ENCODE measurements at places on chromosomes 3 and 15.

DNA sequence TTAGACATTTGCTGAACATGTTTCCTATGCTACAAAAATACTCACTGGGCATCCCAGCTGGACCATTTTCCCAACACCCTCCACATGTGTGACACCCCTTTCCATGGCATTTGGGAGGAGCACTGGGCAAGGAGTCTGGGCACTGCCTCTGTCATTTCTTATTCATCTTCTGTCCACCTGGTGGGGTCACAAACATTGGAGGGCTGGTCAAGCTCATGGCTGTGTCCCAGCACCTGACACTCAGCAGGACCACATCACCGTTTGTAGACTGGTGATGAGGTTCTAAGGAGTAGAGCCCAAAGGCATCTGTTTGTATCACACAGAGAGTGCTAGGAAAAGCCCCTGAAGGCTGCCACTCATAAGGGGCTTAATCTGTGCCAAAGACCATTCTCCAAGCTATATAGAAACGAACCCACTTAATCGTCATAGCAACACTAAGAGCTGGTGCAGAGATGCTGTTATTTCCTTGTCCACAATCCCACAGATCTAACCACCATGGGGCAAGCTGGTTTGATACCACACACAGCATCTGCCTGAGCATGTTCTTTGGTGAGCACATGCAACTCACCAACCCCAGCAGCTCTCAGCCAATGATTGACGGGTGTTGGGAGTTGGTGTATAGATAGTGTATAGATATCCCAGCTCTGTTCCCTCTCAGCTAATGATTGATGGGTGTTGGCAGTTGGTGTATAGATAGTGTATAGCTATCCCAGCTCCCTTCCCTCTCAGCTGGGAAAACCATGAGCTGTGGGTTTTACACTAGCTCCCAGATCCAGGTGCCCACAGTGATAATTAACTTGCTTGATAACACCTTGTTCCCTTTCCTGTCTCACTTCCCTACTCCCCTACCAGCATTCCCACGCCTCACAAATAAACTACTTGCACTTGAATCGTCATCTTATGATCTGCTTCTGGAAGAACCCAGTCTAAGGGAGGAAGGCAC lies 42.7 kb upstream of the ATP2B2 start:
- no peak for DNase-seq

GRCh38 chr3:155859859-155860258 lies 5.6 kb upstream of the SLC33A1 start:
- no peak for DNase-seq

DNA sequence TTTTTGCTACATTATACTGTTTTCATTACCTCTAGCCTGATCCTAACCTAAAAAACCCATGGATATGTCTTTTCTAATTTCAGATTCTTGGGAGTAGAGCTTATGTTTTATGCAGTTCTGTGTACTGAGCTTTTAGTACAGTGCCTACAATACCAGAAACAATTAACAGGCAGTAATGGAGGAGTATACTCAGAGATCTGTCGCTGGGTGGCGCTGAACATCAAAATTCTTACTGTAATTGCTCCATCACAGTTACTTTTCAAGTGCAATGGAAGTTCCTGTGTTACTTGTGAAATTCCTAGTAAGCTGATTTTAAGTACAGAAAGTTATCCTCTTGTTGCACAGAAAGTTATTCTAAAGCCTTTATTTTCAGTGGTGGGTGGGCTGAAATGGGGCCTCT lies 66.9 kb downstream of the RNF13 start:
- DNase-seq: no peak

DNA sequence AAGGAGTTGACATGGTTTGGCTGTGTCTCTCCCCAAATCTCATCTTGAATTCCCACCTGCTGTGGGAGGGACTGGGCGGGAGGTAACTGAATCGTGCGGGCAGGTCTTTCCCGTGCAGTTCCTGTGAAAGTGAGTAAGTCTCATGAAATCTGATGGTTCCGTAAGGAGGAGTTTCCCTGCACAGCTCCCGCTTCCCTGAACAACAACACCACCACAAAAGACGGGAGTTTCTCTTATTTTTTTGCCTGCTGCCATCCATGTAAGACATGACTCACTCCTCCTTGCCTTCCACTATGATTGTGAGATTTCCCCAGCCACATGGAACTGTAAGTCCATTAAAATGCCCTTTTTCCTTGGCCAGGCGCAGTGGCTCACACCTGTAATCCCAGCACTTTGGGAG lies 22.7 kb downstream of the XXYLT1 start:
- no peak for DNase-seq

DNA sequence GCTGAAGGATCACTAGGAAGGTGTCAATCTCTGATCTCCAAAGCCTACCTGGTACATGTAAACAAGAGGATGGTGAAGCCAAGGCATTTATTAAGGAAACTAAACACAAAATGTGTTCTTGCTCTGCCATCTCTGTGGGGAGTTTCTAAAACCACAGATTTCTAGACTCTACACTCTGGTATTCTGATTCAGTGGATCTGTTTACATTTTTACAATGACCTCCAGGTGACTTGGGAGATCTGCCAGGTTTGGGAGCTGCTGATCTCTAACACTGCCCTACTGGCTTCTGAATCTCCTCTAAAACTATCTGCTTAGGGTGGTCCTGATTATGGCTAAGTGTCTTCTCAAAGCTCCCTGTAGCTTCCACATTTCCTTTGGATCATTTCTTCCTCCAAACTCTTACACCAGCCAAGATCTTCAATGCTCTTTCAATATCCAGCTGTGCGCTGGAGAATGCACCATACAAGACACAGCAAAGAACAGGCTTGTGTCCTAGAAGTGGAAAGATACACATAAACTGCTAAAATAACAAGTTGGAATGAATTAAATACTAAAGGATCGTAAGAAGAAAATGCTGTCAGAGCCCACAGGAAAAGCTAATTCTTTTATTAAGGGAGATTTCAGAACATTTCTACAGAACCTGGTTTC lies 72.7 kb downstream of the GREM1 start:
- DNase-seq: no peak

DNA sequence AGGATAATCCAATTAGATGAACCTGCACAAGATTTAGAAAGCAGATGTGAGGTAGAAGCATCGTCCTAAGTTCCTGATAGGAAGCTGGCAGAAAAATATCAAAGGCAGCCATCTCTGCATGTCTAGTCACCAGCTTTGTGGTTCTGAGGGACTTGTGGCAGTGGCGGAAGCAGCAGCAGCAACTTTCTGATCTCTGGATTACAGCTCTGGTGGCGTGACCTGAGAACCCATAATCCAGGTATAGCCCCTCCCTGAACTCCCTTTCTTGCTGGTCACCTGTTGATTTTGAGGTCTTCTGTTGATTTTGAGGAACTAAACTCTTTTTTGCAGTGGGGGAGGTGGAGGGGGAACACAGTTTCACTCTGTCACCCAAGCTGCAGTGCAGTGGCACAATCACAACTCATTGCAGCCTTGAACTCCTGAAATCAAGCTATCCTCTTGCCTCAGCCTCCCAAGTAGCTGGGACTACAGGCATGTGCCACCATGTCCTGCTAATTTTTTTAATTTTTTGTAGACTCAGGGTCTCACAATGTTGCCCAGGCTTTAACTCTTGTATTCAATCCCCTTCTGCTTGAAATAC lies 7.9 kb downstream of the FSIP1 start:
- DNase-seq: no peak

GRCh38 chr3:132972333-132972732 lies 65.9 kb upstream of the TMEM108 start:
- no peak for DNase-seq

- no peak for DNase-seq
Measured at GRCh38 chr15:58454950-58455401, 23.2 kb downstream of the LIPC start.

DNA sequence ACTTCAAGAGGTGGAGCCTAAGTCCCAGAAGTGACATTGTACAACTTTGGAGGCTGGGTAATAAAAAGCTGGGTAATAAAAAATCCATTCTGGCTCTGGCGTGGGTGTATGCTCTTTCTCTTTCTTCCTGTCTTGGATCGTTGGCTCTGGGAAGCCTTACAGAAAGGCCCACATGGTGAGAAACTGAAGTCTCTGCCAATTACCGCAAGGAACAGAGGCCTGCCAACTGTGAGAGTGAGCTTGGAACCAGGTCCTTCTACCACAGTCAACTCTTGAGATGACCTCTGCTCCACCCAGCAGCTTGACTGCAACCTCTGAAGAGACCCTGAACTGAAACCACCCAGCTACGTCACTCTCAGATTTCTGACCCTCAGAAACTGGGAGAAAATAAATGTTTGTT lies 51.0 kb downstream of the NR2F2 start:
- DNase-seq: no peak

DNA sequence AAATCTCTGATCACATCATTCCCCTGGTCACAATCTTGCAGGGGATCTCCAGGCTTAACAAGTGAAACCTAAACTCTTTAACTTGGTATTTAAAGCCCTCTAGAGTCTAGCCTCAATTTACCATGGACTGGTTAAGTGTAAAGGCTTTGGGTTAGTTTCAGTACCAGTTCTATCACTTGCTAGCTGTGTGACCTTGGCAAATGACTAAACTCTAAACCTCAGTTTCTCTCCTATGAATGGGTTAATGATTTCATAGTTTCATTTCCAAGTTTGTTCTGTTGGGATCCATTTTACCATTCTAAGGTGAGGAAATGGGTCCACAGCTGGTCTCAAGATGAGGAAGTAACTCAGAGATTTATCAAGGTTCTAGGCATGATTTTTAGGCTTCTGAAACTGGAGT lies 38.8 kb upstream of the TIMP4 start:
- DNase-seq: no peak

- DNase-seq: no peak
Measured at GRCh38 chr3:194465920-194466570, 20.8 kb downstream of the ATP13A3 start.

DNA sequence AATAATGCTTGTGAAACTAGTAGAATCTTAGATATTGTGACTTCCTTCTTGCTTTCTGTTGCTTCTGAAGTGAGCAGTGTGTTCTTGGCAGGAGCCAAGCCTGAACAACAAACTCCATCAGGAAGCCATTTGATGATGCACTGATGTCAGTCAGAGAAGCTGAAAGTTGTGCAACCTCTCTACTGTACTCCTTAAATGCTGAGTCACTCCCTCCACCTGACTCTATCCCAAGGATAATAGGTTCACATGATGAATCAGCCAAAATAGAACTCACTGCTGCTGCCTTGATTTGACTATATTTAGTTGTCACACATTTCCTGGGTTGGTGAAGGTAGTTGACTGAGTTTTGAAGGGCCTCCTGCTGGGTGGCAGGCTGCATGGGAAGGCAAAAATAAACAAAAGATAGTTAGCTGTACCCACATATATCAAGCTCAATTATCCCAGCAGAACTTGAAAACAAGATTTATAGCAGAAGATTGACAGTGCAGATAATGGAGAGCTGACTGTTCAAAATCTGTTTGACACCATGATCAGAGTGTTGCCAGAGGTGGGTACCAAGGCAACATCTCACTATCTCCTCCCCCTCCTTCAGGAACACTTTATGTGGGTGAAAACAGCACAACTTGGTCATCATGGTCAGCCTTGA lies 328.4 kb upstream of the DPH6 start:
- DNase-seq: no peak

DNA sequence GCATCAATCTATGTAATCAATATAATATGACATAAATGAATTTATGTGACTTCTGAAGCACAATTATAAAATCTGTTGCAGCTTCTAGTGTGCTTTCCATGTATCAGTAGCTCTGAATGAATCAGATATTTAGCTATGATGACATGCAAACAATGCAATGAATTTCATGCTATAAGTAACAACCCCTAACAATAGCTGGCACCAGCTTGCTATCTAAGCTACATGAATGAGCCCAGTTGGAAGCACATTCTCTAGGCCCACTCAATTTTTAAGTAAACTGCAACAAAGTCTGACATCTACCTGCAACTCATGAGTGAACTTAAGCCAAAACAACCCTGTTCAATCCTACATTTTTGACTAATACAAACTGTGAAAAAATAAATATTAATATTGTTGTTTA lies 507.3 kb upstream of the ROBO1 start:
- no peak for DNase-seq

DNA sequence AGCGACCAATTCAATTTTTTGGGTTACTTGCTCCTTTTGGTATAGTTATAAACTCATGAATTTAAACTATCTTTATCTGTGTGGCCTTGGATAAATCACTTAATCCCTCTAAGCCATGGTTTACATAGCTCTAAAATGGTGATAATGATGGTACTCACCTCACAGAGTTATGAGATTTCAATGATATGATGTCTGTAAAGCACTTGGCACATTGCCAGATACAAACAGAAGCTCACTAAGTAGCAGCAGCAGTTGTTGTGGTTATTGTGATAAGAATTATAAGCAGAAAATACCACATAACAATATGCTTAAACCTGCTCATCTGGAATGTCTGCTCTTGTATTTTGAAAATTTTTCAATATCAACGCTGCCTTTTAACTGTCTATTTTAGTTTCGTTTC lies 185.1 kb upstream of the SNTN start:
- no peak for DNase-seq

DNA sequence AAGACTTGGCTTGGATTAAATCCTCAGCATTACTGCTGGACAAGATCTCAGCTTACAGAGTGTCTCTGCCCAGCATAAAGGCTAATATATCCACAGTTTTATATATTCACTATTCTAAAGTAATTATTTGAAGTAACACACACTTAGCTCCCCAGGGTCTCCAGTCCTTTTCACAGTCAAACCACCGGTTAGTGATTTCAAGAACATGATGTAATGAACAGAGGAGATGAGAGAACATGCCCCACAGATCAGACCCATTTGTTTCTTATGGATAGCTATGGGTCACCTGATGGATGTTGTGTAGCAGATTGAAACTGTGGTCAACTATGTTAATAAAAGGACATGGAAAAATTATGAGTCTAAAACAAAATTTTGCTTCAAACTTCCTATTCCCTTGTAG lies 44.8 kb upstream of the MRPL3 start:
- DNase-seq: no peak

- DNase-seq: no peak
Measured at GRCh38 chr3:168077091-168077490, 18.6 kb downstream of the GOLIM4 start.

DNA sequence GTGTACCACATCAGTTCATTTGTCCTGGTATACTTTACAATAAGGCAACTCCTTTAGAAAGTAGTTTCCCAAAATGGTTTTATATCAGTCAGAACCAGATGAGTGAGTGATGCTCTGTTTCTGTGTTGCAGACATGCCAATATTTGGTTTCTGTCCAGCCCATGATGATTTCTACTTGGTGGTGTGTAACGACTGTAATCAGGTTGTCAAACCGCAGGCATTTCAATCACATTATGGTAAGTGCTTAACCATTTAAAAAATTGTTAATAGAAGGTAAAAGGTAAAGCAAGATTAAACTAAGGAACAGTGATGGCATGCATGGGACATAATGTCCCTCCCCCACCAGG lies 40.0 kb upstream of the SCAANT1 start:
- DNase-seq: no peak

- no peak for DNase-seq
Measured at GRCh38 chr15:49857496-49858475, 236.9 kb downstream of the DTWD1 start.
